ENCODE measurements at places on chromosomes 2 and 18. TPM values are rescaled to one million over a fixed set of nuclear protein-coding genes. Genes with fewer than 3 reads are reported as not detected.

KCNF1 gene
- not detected for total RNA-seq

NETO1 gene
- total RNA-seq = not detected

GRCh38 chr18:30440351-30440750 lies 602.2 kb downstream of the DSC3 start:
- H3K4me1 ChIP-seq = no peaks in the 10 kb centered on the region
- no peak overlapping the region for H3K4me3 ChIP-seq
- H3K36me3 ChIP-seq = no peaks in the 10 kb centered on the region
- no peak overlapping the region for H3K27ac ChIP-seq
- H3K27me3 ChIP-seq = no peaks in the 10 kb centered on the region

GRCh38 chr2:112722816-112723546 lies 2.2 kb downstream of the NT5DC4 start:
- H3K27me3 ChIP-seq = peaks cover 7% of the 10 kb centered on the region
- no peak overlapping the region for H3K4me3 ChIP-seq
- no peak for DNase-seq
- H3K4me1 ChIP-seq = peaks cover under 1% of the 10 kb centered on the region
- no peaks in the 10 kb centered on the region for H3K36me3 ChIP-seq

- no peak overlapping the region for H3K27ac ChIP-seq
- H3K36me3 ChIP-seq = no peaks in the 10 kb centered on the region
- no peak for DNase-seq
- H3K4me3 ChIP-seq = no peak overlapping the region
- peaks cover 3% of the 10 kb centered on the region for H3K27me3 ChIP-seq
- H3K4me1 ChIP-seq = peaks cover 3% of the 10 kb centered on the region
Measured at GRCh38 chr2:160582490-160583145, 89.0 kb upstream of the RBMS1 start.

DNA sequence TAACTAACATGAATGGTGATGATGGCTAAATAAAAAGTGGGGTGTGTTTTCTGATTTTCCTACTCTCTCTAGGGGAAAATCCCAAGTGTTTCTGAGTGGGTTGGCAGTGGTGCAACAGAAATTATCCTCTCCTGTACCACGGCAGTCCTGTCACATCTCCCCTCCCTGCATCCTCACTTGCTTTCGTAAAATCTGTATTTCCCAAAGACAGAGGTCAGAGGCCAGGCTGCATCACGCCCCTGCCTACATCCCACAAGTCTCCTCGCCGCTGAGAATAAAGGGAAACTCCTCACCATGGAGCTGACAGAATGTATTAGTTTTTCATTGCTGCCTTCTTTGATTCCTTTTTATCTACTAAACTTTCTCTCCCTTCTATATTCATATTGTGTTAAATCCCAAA lies 13.1 kb downstream of the FBLN7 start:
- H3K27ac ChIP-seq = no peak overlapping the region
- H3K36me3 ChIP-seq = no peaks in the 10 kb centered on the region
- H3K4me1 ChIP-seq = peaks cover 19% of the 10 kb centered on the region
- no peak overlapping the region for H3K4me3 ChIP-seq
- DNase-seq = no peak
- peaks cover 14% of the 10 kb centered on the region for H3K27me3 ChIP-seq

DNA sequence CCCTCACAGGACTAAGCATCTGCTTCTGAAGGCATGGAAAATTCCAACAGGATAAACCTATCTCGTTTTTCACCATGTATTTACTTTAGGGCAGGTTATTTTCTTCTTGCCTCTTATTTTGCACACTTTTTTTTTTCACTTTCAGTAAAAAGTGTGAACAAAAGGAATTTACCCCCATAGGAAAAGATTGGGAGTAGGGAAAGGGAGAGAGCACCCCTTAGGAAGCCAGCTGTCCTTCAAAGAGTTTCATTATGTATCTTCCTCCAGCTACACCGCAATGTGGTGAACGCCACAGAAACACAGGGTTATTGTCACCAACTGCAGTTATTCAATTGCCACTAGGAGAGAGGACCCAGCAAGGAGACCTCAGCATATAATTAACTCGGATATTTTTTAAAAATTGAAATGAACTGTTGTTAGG lies 286.2 kb upstream of the VRK2 start:
- no peaks in the 10 kb centered on the region for H3K36me3 ChIP-seq
- H3K27ac ChIP-seq = no peak overlapping the region
- H3K4me1 ChIP-seq = peaks cover 4% of the 10 kb centered on the region
- DNase-seq = no peak

DNA sequence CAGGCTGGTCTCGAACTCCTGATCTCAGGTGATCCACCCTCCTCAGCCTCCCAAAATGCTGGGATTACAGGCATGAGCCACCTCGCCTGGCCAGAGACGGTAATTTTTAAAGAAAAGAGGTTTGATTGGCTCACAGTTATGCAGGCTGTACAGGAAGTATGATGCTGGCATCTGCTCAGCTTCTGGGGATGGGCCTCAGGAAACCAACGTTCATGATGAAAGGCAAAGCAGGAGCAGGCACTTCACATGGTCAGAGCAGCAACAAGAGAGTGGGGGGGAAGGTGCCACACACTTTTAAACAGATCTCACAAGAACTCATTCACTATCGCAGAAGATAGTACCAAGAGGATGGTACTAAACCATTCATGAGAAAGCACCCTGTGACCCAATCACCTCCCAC lies 38.0 kb upstream of the GPD2 start:
- peak overlapping the region; percentile 28 for H3K27ac ChIP-seq
- no peaks in the 10 kb centered on the region for H3K27me3 ChIP-seq
- H3K36me3 ChIP-seq = no peaks in the 10 kb centered on the region
- peaks cover 30% of the 10 kb centered on the region for H3K4me1 ChIP-seq
- no peak for DNase-seq
- H3K4me3 ChIP-seq = no peak overlapping the region

GRCh38 chr2:53756644-53757043 lies 11.0 kb upstream of the CHAC2 start:
- no peak overlapping the region for H3K4me3 ChIP-seq
- DNase-seq = no peak

DNA sequence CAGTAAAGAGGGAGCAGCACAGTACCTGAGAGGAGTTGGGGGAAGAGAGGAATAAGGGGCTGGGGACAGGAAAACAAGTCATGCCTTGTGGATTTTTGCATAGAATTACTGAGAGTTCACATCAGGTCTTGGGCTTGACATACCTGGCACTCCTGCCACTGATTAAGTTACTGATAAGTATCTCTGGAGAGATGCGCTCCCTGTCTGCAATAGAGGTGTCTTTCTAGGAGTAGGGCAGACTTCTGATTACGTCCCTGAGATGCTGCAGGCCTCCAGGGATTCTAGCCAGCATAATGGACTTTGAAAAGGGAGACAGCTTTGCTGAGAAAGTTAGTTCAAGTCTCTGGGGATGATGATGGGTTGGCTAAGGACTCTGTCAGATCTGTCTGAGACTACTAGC lies 69.4 kb downstream of the CHRNA1 start:
- H3K36me3 ChIP-seq = no peaks in the 10 kb centered on the region
- H3K27ac ChIP-seq = no peak overlapping the region
- DNase-seq = no peak

DNA sequence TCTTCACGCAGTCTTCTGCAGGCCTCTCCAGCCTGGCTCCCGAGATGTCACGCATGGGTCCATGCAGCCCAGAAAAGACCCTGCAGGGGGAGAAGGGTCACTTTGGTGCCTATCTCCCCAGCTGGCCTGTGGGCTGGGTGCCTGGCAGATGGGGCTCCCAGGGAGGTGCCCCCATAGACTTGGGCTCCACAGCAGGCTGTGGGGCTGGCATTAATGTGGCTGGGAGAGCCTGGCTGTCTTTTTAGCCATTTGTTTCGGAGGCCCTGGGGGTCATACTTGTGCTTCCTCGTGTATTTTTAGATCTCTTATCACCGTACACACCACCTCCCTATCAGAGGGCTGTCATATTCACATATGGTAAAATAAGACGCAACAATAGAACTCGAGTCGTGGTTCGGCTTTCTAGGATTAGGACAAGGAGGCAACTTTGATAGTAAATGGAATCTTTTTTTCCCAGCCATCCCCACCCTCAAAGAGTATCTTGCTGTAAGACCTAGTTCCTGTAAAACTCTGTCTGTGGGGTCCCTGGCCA lies 74.5 kb downstream of the LRRFIP1 start:
- H3K27ac ChIP-seq = peak overlapping the region; percentile 92
- H3K4me3 ChIP-seq = peak overlapping the region; percentile 82
- H3K27me3 ChIP-seq = no peaks in the 10 kb centered on the region

DNA sequence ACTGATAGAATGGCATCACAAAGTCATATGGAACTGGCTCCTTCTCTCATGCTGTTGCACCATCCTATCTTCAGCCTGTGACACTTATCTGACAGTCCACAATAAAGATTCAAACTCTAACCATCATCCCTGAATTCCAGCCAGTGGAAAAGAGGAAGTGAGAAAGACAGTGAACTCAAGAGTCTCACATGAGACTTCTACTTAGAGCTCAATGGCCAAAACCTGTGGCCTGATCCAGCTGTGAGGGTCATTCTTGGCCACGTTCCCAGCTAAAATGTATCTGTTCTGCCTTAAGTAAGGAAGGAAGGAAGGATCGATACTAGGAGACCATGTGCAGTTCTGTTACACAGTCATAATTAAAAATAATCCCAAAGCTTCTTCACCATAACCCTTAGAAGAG lies 73.6 kb downstream of the RND3 start:
- DNase-seq = no peak
- H3K4me3 ChIP-seq = no peak overlapping the region
- no peaks in the 10 kb centered on the region for H3K4me1 ChIP-seq
